ENCODE measurements at places on chromosomes 4 and X.

DNA sequence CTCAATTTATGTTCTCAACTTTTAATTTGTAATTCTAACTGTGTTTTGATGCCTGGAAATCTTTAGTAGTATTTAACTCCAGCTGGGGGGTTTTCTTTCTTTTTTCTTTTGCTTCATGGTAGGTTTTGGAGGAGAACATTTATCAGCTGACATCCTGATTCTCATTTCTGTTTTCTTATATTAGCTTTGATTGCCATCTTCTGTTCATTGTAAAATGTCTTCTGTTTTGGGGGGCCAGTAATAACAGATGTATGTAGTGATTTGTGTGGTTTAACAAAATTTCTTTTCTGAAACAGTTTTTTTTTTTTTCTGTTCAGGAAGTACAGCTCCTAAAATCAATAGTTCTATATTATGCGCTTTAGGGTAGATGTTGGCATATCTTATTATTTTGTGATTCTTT lies 182.2 kb downstream of the GABRB1 start:
- DNase-seq = no peak

GRCh38 chr4:42720533-42720932 lies 63.6 kb upstream of the ATP8A1 start:
- DNase-seq = no peak

DNA sequence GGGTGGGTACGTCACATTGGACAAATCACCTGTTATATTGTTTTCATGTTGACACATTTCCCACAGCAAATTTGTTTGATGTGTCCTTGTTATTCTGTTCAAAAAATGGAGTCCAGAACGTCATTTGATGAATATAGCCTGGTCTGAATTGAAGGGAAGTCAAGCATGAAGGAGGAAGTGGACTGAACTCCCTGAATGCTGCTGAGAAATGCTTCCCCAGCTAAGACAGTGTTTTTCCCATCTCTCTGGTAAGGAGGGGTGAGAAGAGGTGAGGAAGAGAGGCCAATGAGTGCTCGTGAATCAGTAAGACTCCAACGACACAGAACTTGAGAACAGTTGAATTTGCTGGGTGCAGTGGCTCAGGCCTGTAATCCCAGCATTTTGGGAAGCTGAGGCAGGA lies 127.4 kb downstream of the RBM47 start:
- DNase-seq = no peak

DNA sequence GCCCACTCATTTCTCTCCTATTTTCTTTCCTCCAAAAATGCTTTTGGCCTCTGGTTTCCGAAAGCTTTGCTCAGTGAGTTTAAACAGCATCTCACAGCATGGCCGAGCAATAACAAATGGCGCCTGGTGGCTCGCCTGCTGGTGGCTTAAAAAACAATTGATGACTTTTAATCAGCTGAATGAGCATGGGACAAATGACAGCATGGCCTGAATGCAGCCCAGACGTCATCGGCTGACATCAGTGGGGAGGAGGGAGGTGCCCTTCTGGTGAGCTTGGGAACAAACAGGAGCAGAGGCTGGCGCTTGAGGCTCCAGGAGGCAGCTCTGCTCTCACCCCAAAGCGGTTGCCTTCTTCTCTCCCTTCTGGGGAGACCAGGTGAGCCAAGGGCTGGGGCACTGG lies 286.4 kb downstream of the BCOR start:
- no peak for DNase-seq

GRCh38 chr4:183760326-183760725 lies 101.2 kb downstream of the TRAPPC11 start:
- DNase-seq = no peak

- no peak for DNase-seq
Measured at GRCh38 chrX:121356850-121357171, 309.4 kb downstream of the GLUD2 start.

GRCh38 chr4:62015043-62015739 lies 815.1 kb downstream of the ADGRL3 start:
- no peak for DNase-seq

DNA sequence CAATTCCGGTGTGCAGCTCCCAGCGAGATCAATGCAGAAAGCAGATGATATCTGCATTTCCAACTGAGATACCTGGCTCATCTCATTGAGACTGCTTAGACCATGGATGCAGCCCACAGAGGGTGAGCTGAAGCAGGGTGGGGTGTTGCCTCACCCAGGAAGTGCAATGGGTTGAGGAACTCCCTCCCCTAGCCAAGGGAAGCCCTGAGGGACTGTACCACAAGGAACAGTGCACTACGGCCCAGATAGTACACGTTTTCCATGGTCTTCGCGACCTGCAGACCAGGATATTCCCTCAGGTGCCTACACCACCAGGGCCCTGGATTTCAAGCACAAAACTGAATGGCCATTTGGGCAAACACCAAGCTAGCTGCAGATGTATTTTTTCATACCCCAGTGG lies 150.0 kb downstream of the TET2 start:
- no peak for DNase-seq

- no peak for DNase-seq
Measured at GRCh38 chrX:136652822-136653723, 5.1 kb downstream of the CD40LG start.

DNA sequence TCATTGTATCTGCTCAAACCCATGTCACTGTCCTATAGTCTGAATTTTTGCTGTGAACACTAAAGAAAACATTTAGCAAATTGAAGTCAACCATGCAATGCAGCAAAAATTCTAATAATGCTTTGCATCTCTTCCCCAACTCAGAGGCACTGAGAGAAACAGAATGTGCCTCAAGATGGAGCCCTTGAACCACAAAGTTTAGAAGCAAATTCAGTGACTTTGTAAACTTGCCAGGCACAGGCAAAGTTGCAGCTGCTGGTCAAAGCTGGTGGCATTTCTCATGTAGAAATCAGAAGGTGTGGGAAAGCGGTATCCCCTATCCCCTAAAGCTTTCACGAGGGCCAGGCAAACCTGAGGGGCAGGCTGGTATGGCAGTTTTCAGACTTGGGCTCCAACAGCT lies 121.7 kb upstream of the DIPK2B start:
- DNase-seq = peak; percentile 74

DNA sequence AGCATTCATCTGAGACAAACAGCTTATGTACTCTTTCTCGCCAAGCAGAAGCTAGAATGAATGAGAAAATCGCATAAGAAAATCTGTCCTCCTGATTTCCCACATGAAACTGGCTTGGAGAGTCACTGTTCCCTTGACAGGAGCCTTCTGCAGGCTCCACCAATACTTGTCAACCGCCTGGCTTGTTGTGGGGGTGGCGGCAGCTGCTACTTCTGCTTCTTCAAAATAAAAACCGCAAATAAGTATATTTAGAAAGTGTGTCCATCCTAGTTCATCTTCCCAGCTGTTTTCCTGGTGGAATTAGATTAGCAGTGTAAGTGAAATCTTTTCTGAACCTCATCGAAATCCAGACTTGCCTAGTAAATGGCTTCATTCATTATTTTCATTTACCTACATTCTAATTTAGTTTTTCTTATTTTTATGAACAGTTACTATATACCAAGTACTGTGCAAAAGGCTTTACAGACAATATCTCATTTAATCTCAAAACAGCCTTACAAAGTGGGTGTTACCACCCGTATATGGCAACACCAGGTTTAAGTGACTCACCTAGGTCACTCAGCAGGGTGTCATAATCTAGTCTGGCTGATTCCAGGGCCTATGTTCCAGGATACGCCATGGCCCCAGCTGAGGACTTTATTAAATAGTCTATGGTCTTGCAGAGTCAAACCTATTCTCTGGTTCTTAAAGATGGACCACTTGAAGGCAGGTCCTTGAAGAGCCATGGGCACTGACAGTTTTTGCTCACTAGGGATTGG lies 104.6 kb upstream of the IGFBP7 start:
- no peak for DNase-seq

GRCh38 chr4:169179609-169180521 lies 90.9 kb downstream of the SH3RF1 start:
- DNase-seq = no peak

DNA sequence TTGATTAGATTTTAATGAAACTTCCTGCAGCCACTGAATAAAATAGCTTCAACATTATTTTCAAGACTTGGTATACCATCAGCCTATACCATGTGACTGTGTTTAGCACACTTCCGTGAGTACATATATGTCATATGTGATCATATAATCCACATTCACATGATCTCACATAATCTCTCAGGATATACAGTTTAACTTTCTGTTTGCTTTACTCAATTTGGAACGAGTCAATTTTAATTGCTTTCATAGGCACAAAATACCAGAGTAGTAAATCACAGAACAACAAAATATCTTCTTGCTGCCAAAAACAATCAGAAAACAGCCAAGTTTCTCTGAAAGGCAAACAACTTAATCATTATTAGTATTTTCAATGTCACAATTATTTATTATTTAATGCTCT lies 731.1 kb upstream of the DIAPH2 start:
- DNase-seq = no peak

DNA sequence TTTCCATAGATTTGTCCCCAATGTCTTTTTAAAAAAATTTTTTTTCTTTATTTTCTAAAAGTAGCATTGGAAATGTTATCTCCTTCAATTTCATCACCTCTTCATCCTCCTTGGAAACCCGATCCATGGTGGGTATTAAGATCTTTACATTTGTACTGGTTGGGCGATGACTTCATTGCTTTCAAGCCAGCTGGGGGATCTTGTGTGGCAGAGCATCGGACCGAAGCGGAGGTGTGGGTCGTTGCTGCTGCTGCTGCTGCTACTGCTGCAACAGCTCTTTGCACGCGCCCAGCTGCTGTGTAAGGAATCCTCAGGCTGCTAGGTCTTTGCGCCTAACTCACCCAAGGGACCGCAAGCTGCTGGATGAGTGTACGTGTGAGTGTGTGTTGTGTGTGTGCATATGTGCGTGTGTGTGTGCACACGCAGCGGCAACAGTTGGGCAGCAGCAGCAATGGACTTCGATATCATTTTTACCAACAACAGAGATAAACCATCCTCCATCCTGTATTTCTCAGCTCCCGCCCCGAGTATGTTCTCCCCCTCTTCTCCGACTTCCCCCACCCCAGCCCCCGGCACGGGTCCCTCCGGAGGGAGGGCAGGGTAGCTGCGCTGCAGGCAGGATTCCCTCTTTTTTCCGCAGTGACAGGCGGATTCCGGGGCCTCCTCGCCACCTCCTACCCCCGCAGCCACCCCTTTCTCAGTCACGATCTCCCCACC lies 768 bp upstream of the CDKL5 start:
- no peak for DNase-seq

GRCh38 chr4:87934973-87935372 lies 40.5 kb upstream of the SPP1 start:
- DNase-seq = no peak

- no peak for DNase-seq
Measured at GRCh38 chrX:107493141-107493540, 43.7 kb downstream of the FRMPD3 start.

DNA sequence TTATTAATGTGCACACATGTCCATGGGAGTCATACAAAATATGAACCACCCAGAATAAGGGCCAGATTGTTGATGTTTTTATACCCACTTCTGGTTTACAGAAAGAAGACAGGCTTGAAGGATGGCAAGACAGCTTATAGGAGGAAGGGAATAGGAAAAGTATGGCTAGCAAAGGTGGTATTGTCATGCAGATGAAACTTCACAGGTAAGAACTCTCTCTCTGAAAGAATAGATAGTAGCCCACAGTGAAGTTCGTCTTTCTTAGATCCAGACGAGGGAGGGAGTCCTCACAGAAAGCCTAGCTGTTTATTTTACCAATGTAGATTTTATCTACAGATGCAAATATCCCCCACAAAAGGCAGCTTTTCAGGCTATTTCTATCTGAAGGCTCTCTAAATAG lies 43.7 kb upstream of the SPIN4 start:
- DNase-seq = no peak

DNA sequence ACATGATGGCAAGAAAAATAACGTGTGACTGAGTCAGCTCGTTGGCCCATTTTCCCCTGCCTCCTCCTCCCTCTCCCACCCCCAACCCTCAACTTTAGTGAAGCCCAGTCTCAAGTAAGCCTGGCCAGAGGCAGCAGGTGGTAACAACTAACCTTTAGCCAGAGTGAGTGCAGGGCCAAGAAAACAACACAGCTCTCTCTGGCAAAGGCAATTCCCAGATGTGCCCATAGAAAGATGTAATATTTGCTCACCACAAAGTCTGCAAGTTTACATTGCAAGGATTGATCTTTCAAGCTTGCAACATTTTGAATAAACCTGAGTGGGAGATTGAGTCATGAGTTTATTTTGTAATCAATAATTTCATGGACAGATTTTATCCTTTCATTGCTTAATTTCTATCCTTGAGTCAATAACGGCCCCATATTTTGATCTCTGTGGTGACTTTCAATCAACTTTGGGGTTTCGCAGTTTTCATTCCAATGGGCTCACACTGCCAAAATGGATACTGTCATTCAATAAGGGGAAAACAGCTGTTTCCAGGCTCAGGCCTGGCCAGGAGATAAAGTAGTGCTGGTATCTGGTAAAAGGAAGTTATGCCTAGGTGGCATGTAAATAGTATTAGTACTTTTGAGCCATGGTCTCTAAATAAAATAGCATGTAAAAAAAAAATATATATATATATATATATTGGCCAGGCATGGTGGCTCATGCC lies 130.7 kb upstream of the TMEM164 start:
- DNase-seq = no peak

GRCh38 chr4:46975812-46976553 lies 17.4 kb downstream of the GABRA4 start:
- no peak for DNase-seq

- DNase-seq = no peak
Measured at GRCh38 chrX:102958794-102959193, 21.7 kb downstream of the RAB40AL start.

GRCh38 chr4:54587107-54587891 lies 70.5 kb upstream of the KIT start:
- DNase-seq = no peak

Measured in HS-27A (cell line).